ENCODE measurements at places on chromosomes 7 and 10.
A peak's percentile ranks its signal among the peaks of the same experiment; 100 is the strongest.

DNA sequence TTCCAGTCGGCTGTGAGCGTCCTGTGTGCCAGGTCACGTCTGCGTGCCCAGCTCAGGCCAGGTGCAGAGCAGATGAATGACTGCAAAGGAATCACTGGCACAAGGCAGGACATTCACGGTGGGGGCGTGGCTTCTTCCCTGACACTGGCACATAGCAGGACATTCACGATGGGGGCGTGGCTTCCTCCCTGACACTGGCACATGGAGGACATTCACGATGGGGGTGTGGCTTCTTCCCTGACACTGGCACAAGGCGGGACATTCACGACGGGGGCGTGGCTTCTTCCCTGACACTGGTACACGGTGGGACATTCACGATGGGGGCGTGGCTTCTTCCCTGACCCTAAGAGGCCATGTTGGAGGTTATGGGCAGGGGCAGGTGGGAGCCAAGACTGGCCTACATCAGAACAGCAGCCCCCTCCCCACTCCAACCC lies 64.3 kb downstream of the MYL10 start:
- DNase-seq, result no peak

DNA sequence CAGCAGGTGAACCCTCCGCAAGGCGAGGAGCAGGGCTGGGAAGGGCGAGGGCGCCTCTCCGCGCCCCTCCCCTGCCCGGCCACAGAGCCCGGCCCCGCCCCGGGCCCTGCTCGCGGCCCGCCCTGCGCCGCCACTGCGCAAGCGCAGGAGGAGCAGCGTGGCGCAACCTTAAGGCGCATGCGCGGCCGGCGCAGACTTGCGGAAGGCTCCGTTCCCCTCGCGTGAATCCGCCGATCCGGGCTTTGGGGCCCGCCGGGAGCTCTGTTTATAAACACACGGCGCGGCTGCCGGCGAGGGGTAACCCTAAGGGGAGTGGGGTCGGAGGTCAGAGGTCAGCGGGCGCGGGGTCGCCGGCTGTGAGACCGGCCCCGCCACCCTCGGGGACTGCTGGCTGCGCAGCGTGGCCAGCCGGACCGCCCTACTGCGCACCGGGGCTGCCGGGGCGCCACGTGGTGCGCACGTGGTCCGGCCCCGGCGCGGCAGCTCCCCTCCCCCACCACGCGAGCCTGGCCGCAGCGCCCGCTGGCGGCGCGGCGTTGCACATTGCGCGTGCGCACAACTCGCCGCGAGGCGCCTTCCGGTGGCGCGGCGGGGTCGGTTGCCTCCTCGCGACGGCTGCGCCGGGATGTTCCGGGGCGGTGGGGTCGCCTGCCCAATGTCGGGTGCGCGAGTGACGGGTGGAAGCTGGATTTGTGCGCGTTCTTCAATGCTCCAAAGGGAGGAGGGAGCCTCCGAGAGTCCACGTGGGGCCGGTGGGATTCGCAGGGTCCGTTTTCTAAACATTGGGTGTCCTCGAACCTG lies 40.2 kb upstream of the FOXK1 start:
- DNase-seq, result peak; percentile 99

DNA sequence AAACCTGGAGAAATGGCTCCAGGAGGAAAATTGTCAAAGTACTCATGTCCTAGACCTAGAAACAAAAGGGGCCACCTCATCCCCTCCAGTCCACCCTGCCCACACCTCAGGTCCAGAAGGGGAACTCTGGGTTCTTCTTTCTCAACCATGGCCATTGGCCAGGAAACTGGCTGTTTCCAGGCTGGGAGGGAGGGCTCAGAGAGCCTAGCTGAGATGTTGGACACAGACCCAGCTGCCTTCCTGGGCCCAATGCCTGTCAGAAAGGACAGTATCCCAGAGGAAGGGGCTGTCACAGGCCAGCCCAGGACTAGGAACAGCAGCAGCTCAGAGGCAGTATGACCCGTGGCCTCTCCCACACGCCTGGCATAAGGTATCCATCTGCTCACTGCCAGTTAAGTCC lies 9.6 kb downstream of the GRID1 start:
- no peak for DNase-seq

DNA sequence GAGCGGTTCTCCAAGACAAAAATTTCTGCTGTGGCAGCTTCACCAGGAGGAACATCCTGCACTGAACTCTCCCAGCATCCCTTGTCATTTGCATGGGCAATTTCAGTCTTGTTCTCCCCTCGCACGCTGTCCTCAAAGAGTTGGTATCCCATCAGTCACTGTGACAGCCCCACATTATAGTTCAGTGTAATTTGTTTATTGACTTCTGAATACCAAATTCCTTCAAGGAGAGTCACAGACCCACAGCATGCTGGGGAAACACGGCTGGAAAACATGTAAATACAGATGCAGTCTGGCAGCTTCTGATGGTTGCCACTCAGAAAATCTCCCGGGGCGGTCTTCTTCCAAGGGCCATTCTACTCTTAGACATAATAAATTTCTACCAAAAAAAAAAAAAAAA lies 151.0 kb upstream of the NEBL start:
- DNase-seq, result no peak

GRCh38 chr7:106562711-106563366 lies 98.1 kb downstream of the CCDC71L start:
- no peak for DNase-seq

- no peak for DNase-seq
These were observed 42.8 kb upstream of the SEPHS1 start for GRCh38 chr10:13390604-13391522.

- no peak for DNase-seq
These were observed 14.0 kb upstream of the PCGF5 start for GRCh38 chr10:91206427-91206826.

DNA sequence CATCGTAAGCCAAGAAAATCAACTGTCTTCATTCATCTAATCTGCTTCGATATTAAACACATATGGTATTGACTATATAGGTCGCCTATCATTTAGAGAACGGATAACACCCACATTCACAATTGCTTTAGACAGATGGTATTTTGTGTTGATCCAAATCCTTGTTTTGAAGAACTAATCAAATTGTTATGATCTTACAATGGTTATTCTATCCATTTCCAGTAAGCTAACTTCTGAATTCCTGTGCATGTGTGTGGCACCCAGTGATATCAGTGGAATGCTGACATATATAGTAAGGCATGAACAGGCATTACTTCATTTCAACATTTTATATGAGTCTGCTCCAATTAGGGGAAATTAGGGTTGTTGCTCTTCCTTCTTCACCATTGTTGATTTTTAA lies 98.8 kb downstream of the SEMA3E start:
- no peak for DNase-seq

- no peak for DNase-seq
These were observed 758.6 kb upstream of the IGFBP3 start for GRCh38 chr7:46679671-46680070.

All from type B pancreatic cell (in vitro differentiated cells).